ENCODE measurements at places on chromosomes 3 and 15.

- no peak for DNase-seq
Observed at GRCh38 chr3:59502806-59503205, 453.0 kb upstream of the CFAP20DC start.

GRCh38 chr15:67107014-67107812, 41.8 kb downstream of the SMAD3 start:
- no peak for DNase-seq

GRCh38 chr3:38805765-38806386, 10.1 kb downstream of the SCN10A start:
- no peak for DNase-seq

- no peak for DNase-seq
Observed at GRCh38 chr3:96259-96658, 100.3 kb upstream of the CHL1 start.

- no peak for DNase-seq
Observed at GRCh38 chr3:36475558-36475957, 95.3 kb downstream of the STAC start.

- no peak for DNase-seq
Observed at GRCh38 chr3:97885931-97886824, 64.4 kb downstream of the CRYBG3 start.

DNA sequence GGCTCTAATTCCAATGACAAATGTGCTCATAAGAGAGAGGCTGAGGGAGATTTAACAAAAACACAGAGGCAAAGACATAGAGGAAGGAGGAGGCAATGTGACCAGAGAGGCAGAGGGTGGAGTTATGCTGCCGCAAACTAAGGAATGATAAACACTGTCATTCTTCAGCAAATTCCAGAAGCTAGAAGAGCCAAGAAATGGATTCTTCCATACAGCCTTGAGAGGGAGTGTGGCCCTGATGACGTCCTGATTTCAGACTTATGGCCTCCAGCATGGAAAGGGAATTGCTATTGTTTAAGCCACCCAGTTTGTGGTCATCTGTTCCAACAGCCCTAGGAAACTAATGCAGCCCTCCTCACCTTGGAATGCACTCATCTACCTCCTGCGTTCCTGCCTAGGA, 30.5 kb downstream of the CD47 start:
- no peak for DNase-seq

DNA sequence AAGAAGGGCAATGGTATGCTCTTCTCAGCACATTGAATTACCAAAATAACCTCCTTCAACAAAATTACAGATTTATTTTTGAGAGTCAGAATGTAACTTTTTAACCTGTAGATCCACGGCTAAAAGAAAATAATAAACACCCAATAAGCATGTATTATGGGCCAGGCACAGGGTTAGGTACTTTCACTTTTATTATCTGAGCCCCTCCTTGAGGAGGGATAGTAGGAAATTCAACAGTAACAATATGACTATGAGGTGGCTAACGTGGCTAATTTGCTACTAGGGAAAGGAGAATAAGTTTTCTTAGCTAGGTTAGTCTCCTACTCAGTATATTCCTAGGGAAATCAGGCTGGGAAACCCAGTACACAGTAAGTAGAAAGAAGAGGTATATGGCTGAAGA, 306.9 kb downstream of the GAP43 start:
- no peak for DNase-seq

- DNase-seq: no peak
Observed at GRCh38 chr3:139534992-139535879, 4.3 kb downstream of the RBP1 start.

- DNase-seq: no peak
Observed at GRCh38 chr3:38614651-38615352, 34.7 kb downstream of the SCN5A start.

GRCh38 chr15:35833581-35833980, 287.6 kb upstream of the DPH6 start:
- DNase-seq: no peak

- DNase-seq: no peak
Observed at GRCh38 chr3:179956416-179956830, 80.3 kb downstream of the PEX5L start.

DNA sequence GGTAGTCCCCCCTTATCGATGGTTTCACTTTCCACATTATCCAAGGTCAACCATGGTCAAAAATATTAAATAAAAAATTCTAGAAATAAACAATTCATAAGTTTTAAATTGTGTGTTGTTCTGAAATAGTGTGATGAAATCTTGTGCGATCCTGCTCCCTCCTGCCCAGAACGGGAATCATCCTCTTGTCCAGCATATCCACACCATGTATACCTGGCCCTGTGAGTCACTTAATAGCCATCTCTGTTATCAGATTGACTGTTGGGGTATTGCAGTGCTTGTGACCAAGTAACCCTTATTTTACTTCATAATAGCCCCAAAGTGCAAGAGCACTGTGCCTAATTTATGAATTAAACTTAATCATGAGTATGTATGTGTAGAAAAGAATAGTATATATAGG, 19.1 kb downstream of the FAM81A start:
- DNase-seq: no peak

DNA sequence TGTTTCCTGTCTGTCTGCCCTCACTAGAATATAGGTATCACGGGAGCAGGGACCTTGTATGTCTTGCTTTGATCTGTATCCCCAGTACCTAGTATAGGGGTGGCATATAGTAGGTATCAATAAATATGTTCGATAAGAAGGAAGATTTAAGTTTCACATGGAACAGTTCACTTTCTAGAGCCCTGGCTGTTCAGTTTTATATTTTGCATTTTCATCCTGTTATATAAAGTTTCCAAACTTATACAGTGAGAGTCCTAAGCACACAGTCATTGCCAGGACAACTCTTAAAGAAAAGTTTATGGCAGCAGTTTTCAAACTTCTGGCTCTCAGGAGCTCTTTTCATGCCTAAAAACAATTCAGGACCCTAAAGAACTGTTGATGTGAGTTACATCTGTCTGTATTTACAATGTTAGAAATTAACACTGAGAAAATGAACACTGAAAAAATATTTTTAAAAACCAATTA, 13.4 kb downstream of the ITPR1 start:
- no peak for DNase-seq

DNA sequence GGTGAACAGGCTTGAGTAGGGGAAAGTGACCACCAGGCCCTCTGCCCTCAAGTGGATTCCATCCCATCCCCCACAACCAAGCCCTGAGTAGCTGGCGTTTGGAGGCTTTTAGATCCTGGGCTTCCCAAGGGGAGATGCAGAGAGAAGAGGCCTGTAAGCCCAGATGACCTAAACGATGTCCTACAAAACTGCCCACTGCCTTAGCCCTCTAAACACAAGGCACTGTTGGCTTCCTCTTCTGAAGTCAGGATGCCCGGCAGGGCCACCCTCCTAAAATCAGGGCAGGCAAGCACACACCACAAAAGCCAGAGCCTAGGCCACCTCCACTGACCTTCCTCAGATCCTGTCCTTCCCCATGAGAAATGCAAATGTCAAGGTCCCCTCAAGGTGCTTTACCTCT, 68.6 kb downstream of the ADCY5 start:
- no peak for DNase-seq
